T-helper 1 cell (primary cell): ENCODE measurements at places on chromosomes 3 and 15.

DNA sequence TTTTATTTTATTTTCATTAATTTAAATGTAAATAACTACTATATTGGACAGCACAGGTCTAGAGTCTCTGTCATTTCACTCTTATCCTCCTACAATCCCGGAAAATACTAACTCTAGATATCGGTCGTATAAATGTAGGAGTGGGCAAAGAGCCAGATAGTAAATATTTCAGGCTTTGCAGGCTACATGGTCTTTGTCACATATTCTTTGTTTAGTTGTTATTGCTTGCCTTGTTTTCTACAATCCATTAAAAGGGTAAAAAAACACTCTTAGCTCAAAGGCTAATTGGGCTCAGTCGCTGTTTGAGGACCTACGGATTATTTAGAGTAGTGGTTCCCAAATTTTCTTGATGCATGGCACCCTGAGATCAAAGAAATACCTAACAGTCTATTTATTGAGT lies 1.7 kb downstream of the KNL1 start:
- DNase-seq: no peak

DNA sequence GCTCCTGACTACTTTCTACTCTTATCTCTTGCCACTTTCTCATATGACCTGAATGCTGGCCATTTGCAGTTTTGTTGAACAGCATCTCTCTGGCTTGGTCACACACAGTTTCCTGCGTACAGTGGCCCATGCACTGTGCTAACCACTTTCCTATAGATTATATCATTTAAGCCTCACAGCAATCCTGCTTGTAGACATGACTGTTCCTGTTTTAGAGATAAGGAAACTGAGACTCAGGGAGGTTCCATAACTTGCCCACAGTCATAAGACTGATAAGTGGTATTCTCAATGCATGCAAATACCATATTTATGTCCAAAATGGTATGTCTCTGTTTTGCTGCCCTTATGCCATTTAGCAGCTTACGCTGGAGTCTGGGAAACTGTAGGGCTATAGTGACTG lies 229.5 kb downstream of the NR1D2 start:
- no peak for DNase-seq

GRCh38 chr3:107910713-107911259 lies 180.0 kb downstream of the CD47 start:
- DNase-seq: no peak

DNA sequence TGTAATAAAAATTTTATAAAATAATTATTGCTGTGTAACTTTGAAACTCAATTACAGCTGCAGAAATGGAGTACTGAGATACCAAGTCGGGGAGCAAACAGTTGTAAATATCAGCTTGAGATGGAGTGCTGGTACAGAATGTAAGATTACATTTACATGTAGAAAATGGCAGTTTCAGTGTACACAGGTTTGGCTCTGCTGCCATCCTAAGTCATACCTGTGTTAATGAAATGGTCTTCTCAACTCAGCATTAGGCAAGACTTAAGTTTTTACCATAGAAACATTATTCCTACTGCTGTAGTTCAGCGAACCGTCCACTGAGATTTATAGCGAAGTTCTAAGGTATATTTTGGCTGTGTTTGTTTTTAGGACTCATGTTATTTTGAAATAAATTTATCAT lies 110.1 kb upstream of the TBL1XR1 start:
- DNase-seq: no peak

GRCh38 chr15:85463276-85463892 lies 83.0 kb downstream of the AKAP13 start:
- no peak for DNase-seq

DNA sequence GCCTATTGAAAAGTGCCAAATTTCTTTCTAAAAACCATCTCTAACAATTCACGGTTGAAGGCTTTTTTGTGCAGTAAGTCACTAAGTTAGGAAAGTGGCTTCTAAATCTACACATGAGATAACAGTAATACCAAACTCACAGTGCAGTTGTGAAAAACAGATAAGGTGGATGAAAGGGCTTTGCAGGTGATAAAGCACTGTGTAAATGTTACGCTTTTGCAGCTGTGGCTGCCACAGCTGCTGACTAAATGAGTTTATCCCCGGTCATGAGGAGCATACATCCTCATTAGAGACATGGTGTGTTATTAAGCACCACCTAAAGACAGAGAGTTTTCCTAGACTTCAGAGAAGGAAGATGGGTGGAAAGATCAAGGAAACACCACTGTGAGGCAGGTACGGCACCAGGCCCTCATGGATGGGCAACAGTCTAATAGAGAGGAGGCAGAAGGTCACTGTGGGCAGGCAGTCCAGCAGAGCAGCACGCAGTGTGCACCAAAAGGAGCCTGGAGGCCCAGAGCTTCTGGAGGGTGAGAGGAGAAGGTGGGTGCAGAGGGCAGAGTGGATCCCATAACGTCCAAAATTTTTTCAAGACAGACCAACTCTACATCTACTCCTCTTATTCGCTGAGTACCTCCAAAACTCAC lies 68.5 kb downstream of the FMN1 start:
- no peak for DNase-seq

GRCh38 chr3:78660957-78661356 lies 1106.8 kb downstream of the ROBO1 start:
- DNase-seq: no peak

- peak; percentile 92 for DNase-seq
Observed at GRCh38 chr3:187041362-187042307, 97.7 kb downstream of the RPL39L start.

GRCh38 chr3:63726656-63727055 lies 74.2 kb downstream of the SNTN start:
- no peak for DNase-seq

- no peak for DNase-seq
Observed at GRCh38 chr3:194245975-194246561, 105.1 kb downstream of the CPN2 start.

DNA sequence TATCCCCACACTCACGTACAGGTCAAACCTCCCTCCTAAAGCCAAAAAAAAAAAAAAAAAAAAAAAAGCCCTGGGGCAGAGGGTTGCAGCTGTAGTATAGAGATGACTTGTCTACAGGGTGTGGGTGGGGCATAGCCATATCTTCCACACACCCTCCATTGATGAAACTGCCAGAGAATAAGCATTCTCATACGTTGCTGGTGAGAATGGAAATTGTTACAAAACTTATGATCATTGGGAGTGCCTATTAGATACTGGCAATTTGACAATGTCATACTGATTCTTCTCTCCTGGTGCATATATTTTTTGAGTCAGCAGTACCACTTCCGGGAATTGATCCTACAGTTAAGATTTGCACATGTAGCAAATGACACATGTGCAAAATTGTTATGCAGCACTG lies 11.0 kb upstream of the CTNNB1 start:
- DNase-seq: no peak

- no peak for DNase-seq
Observed at GRCh38 chr15:84400820-84401219, 165.2 kb downstream of the GOLGA6L4 start.

- DNase-seq: no peak
Observed at GRCh38 chr3:148727231-148727630, 29.5 kb downstream of the AGTR1 start.

GRCh38 chr15:56471440-56472069 lies 6.6 kb upstream of the MNS1 start:
- DNase-seq: no peak

GRCh38 chr15:74631935-74632560 lies 16.4 kb downstream of the CLK3 start:
- no peak for DNase-seq

- DNase-seq: no peak
Observed at GRCh38 chr15:93973287-93973686, 258.1 kb upstream of the MCTP2 start.

DNA sequence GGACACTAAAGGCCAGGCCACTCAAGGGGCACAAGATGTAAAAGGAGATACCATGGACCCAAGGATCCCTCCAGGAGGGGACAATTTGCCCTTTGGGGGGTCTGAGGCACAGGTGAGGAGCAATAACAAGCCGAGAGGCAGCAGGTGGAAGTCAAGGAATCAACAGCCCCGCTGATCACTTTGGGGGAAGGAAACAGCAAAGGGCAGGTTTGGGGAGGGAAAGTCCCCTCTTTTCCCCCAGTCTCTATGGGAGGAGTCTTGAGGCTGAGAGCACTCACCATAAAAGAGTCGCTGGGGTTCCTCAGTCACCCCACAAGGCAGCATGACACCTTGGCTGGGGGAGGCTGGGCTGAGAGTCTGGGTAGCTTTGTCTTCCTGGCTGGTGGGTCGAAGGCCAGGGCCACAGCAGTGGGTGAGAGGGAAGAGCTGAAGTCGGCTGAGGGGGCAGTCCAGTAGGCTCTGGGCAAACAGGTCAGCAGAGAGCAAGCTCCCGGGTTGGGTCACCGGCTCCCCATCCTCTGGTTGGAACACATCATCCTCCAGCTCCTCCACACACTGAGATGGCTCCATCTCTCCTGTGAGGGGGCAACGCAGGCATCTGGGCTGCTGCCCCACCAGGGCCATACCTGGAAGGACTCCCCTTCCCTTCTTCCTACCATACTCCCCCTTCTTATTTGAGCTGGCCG lies 3.0 kb downstream of the BMF start:
- DNase-seq: no peak
